Activated CD4-positive, CD25-positive, alpha-beta regulatory T cell (primary cell): ENCODE measurements at places on chromosomes 7 and 10.
A peak's percentile ranks its signal among the peaks of the same experiment; 100 is the strongest.

DNA sequence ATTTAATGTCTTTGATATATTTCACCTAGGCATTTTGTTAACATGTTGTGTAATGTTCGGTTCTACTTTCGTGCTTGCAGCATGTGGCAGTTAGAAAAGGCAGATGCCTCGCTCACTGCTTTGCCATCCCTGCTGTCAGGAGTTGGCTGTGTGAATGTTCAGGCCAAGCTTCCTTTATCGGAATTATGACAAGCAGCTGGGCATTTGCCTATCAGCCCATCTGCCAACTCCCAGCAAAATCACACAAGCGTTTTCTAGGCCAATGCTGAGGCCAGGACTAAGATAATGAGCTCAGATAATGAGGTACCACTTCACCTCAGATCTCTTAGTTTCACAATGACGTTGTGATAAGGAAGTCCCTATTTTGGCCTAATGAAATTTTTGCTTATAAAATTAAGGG is 212.7 kb upstream of the FAM3C start:
- no peak for DNase-seq

GRCh38 chr7:36115448-36116321 is 37.4 kb upstream of the EEPD1 start:
- DNase-seq = peak; percentile 15

DNA sequence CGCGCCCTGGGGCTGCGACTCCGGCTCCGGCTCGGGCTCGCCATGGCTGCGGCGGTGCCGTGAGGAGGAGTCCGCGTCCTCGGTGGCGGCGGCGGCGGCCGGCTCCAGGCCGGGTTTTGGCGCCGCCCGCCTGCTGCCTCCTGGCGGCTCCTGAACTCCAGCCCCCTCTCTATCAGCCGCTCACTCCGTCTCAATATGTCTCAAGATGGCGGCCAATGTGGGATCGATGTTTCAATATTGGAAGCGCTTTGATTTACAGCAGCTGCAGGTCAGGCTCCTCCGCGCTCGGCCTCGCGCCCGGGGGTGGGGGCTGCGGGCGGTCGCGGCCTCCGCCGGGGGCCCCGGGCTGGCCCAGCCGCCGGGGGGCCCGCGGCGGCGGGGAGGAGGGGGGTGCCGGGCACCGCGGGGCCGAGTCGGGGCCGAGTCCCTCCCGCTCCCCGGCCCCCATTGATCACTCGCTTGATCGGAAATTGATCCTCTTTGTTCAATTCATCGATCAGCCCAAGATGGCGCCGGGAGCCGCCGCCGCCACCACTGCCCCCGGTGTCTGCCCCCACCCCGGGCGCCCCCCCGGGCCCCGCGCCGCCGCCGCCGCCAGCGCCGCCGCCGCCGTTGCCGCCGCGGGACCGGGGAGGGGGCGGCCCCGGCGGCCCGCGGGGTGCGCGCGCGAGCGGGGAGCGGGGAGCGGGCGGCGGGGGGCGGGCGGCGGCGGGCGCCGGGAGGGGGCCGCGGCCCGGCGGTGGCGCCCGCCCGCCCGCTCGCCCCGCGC is 1.4 kb upstream of the CUX1 start:
- peak; percentile 61 for DNase-seq

- DNase-seq = no peak
These were observed 50.8 kb downstream of the MICALL2 start for GRCh38 chr7:1408466-1408865.

- no peak for DNase-seq
These were observed 115.6 kb upstream of the IMMP2L start for GRCh38 chr7:111677848-111678247.

DNA sequence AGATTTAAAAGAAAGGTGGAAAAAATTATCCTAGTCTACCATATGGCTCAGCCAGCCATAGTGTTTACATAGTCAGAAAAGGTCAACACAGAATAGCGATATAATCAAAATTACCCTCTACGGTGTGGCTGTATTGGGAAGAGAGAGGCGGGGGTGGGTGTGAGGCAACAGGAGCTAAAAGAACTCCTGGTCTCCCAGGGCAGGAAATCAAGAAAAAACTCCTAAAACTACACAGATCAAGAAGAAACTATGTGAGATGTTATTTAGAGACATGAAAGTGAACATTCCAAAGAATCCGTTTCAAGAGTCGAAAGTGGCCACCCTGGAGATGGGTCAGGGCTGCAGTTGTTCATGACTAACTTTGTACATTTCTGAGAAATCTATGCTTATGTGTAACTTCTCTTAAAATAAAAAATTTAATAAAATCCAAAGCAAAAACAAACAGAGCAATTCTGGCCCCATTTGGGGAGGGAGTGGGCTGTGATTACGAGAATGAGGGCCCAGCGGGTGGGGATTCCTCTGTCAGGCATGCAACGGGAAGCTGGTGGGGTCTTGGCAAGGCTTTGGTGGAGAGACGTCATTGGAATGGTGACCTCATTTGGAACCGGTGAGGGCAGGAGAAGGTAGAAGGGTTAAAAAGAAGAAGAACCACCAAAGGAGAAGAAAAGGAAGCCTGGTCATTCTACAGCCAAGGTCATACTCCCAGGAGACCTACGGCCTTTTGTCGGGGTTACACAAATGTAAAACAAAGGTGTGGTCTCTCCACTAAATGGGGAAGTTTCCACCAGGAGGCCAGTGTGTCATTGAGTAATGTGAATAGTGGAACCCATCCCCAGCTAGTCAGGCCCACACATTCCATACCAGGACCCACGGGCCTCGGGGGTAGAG is 71.2 kb upstream of the DUSP5 start:
- no peak for DNase-seq

- DNase-seq = no peak
These were observed 29.9 kb upstream of the HBP1 start for GRCh38 chr7:107138696-107139420.

DNA sequence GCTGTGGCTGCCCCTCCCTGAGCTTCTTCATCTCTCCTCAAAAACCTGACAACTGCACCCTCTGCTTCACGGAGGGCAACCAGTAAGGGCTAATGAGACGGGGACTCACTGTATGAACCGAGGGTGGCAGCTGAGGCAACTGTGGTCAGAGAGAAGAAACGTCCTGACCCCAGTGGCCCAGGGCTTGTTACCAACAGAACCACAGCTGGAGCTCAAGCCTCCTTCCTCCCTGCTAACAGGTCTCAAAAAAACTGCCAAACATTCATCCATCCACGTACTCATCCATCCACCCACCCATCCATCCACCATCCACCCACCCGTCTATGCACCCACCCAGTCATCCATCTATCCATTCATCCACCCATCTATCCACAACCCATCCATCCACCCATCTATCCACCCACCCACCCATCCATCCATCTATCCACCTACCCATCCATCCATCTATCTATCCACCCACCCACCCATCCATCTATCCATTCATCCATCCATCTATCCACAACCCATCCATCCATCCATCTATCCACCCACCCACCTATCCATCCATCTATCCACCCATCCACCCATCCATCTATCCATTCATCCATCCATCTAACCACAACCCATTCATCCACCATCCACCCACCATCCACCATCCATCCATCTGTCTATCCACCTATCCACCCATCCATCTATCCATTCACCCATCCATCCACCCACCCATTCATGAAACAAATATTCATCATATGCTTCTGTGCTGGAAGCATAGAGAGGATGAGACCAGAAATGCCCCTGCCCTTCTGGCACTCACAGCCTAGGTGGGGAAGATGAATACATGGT is 111.7 kb downstream of the PDGFA start:
- DNase-seq = no peak

DNA sequence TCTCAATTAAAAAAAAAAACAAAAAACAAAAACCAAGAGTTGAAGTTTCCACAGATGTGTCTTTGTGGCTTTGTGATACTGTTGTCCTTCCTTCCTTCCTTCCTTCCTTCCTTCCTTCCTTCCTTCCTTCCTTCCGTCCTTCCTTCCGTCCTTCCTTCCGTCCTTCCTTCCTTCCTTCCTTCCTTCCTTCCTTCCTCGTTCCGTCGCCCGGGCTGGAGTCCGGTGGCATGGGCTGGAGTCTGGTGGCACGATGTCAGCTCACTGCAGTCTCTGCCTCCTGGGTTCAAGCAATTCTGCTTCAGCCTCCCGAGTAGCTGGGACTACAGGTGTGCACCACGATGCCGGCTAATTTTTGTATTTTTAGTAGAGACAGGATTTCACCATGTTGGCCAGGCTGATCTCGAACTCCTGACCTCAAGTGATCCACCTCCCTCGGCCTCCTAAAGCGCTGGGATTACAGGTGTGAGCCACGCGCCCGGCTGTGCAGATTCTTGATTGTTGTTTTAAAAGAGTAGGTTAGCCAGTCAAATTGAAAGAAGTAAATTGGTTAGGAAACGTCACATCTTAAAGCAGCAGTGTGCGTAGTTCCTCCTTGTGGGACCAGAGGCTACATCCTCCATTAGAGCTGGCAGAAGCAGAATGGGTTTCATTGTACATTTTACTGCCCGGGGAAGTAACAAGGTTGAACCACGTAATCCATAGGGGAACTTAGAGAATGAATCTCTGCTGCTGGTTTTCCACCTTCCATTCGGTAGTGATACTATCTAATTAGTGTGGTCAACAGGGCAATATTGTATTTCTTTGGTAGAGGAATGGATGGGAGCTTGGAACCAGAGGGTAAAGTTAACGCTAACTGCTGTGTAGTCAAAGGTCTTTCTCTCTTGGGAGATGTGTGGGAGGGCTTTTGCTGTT is 20.6 kb downstream of the DNAJB6 start:
- no peak for DNase-seq

GRCh38 chr10:19702215-19702614 is 114.0 kb upstream of the PLXDC2 start:
- DNase-seq = no peak

- no peak for DNase-seq
These were observed 148.8 kb downstream of the CHCHD3 start for GRCh38 chr7:132933072-132933458.

DNA sequence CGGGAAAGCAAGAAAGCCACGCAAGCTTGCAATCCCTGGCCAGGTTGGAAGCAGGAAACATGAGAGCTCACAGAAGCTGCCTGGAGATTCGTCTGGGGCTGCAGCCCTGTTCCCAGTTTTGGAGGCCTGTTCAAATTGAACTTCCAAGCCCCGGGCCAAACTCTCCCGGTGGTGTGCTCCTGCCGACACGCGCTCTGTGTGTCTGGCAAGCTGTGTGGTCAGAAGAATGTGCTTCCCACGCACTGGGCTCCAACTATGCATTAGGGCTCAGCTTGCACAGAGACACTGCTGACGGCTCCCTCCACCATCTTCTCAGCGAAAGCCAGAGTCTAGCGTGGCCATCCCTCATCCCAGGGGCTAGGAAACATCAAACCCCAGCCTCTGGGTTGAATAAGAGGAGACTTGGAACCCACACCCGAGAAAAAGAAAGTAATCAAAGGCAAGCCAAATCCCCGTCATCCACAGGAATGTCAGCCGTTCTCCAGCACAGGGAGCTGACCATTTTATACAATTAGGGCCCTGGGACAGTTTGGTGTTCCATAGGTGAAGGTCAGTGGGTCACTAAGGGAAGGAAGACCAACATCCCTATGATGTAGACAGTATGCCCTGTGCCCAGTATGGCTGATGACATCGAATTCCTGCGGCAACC is 107.2 kb downstream of the FGFR2 start:
- no peak for DNase-seq

DNA sequence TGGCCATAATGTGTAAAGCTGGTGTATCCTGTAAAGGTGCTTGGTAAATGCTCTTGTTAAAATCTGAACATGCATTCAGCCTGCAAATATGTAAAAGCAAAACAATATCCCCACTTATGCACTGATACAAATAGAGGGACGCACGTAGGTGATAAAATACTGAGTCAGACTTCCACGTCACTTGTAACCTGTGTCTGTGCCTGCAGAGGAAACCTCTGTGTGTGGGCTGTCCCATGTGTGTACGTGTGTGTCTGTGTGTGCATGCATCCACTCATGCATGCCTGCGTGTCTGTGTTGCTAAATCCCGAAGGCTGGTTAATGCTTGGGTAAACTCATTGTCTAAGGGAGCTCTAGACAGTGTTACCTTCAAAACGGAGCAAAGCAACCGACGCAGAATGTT is 68.9 kb downstream of the KLF6 start:
- DNase-seq = no peak

GRCh38 chr10:15486404-15486803 is 115.3 kb upstream of the FAM171A1 start:
- DNase-seq = no peak

DNA sequence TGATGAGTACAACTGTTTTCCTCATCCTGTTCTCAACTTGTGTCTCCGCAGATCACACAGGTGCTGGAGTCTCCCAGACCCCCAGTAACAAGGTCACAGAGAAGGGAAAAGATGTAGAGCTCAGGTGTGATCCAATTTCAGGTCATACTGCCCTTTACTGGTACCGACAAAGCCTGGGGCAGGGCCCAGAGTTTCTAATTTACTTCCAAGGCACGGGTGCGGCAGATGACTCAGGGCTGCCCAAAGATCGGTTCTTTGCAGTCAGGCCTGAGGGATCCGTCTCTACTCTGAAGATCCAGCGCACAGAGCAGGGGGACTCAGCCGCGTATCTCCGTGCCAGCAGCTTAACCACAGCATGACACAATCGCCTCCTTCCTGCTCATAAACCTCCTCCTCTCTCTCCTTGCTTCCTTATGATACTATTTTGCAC is 126.7 kb upstream of the PRSS58 start:
- no peak for DNase-seq
